ENCODE measurements at places on chromosomes 12 and 14.
A peak's percentile ranks its signal among the peaks of the same experiment; 100 is the strongest.

- DNase-seq = no peak
These were observed 3.6 kb upstream of the FBXO21 start for GRCh38 chr12:117193903-117194302.

GRCh38 chr12:104630230-104630670 is 173.5 kb downstream of the CHST11 start:
- no peak for DNase-seq

DNA sequence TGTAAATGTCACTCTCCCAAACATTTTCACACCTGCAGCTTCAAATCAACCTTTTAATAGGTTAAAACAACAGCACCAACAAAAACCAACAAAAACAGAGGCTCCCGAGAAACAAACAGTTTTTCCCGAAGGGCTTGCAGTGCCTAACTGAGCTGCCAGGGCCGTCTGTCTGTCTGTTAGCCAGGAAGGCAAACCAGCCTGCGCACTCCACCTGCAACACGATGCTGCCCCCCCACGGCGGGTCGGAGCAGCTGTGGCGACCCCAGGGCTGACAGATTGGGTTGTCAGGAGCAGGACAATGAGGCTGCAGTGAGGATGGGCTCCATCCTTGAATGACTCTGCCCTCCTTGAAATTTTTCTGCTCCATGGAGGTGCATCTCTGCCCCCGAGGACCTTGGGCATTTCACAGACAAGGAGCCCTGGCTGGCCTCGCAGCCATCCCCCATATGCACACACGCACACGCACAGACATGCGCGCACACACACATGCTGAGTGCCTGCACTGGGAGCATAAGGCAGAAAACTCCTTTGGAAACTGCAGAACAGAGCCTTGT is 2.6 kb downstream of the RTL1 start:
- DNase-seq = no peak

DNA sequence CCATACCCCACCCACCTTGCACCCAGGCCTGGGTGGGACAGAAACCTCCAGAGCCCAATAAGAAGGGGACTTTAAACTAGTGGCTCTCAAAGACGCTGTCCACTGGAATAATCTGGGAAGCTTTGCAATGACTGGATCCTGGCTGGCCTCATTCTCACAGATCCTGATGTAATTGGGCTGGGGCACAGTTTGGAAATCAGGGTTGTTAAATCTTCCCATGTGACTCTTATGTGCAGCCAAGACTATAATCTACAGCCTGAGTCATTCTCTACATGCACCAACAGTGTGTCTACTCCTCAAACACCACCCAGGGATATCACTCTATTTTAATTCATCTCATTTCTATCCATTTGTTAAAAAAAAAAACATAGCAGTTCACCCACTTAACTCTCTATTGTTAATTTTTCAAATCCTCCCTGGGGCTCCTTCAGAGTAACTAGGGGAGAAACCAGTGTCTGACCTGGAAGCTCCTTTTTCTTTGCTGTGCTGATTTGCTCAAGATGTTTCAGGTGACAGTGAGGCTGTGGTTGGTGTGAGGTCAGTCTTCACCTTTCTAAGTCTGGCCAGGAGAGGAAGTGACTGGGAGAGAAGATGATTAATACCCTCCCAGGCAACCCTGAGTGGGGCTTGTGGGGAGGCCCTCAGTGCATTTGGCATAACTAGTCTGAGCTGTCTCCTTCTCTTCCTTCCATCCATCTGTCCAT is 211.6 kb upstream of the SFSWAP start:
- DNase-seq = no peak

- no peak for DNase-seq
These were observed 498.3 kb downstream of the FOXG1 start for GRCh38 chr14:29264865-29265264.

GRCh38 chr14:36756226-36756625 is 94.6 kb downstream of the PAX9 start:
- no peak for DNase-seq

DNA sequence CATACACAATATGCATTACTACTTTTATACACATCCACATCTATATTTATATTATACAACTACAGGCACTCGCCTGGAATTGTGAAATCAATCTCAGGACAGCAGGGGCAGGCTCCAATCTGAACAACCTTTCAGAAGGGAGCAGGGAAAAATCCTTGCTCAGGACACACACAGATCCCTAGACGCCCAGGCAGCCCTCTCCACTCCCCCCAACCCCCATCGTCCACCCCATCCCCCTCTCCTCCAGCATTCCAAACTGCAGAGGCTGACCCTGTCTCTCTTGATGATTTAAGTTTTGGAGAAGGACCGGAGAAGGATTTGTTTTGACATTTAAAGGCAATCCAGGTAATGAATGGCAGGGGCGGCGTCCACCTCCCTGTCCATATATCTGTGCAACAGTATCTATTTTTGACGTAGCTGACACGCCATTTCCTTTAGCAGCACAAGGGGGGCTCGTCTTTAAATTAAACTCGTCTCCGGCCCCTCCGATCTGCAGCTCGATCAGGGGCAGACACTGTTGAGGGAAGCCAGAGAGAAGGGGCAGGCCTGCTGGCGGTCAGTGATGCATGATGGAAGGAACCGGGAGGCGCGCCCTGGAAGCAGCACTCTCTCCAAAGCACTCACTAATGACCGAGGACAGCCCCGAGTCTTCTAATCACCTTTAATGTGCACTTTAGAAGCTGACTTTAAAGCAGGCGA is 95.0 kb upstream of the TBX5 start:
- DNase-seq = no peak

DNA sequence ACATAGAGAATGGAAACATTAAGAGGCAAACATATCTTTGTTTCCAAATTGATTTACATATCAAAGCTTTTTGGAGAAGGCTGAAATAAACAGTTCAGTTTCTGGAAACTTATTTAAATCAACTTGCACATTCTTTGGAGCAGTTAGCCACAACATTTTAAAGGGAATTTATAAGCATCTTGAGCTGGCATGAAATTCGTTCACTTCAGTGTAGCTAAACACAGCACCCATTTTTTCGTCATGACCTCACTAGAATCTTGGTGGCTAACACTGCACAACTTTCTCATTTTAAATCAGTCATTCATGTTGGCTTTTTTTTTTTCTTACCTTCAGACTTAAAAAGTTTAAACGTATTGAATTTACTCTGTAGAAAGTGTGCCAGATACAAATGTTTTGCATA is 1139.9 kb upstream of the FLRT2 start:
- DNase-seq = no peak

DNA sequence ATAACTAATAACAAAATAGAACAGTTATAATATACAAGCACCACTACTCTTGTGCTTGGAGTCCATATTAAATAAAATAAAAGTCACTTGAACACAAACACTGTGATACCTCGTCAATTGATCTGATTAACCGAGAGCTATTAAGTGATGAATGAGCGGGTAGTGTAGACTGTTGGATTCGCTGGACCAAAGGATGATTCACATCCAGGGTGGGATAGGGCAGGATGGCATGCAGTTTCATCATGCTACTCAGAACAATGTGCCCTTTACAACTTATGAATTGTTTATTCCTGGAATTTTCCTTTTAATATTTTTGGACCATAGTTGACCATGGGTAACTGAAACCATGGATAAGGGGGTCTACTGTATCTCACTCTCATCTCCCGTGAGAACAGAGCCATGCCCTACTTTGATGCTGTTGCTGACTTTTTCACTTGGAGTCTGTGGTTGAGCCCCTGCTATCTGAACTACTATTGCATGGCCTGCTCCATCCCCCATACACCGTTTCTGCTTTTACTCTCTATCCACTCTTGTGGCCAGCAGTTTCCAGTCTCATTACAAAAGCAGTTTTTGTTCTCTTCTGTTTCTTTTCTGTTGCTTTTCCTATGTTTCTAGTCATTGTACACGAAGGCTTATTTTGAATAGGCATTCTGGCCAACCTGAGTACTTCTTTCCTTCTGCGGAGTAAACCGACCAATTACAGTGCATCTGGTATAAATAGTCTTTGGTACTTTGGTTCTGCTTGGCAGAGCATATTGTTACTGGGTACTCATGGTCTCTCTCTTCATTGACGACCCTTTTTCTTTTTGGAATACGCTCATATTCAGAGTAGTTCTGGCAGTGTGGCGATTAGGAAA is 12.2 kb downstream of the TMTC2 start:
- DNase-seq = no peak

GRCh38 chr12:119322301-119322723 is 12.2 kb upstream of the CCDC60 start:
- no peak for DNase-seq

- no peak for DNase-seq
These were observed 6.0 kb downstream of the CCDC60 start for GRCh38 chr12:119340578-119340977.

DNA sequence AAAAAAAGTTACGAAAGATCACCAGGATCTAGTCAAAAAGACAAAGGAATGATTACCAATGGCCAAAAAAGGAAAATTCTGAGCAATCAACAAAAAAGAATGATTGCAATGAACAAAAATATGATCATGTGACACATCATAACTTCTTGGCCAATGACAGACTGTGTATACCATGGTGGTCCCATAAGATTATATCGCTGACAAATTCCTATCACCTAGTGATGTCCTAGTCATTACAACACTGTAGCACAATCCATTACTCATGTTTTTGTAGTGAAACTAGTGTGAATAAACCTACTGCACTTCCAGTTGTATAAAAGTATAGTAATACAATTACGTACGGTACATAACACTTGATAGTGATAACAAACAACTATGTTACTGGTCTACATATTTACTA is 12.3 kb downstream of the SEL1L start:
- DNase-seq = no peak

GRCh38 chr14:65478596-65478995 is 66.1 kb downstream of the FUT8 start:
- no peak for DNase-seq

GRCh38 chr14:61264010-61264571 is 17.0 kb downstream of the TMEM30B start:
- no peak for DNase-seq

DNA sequence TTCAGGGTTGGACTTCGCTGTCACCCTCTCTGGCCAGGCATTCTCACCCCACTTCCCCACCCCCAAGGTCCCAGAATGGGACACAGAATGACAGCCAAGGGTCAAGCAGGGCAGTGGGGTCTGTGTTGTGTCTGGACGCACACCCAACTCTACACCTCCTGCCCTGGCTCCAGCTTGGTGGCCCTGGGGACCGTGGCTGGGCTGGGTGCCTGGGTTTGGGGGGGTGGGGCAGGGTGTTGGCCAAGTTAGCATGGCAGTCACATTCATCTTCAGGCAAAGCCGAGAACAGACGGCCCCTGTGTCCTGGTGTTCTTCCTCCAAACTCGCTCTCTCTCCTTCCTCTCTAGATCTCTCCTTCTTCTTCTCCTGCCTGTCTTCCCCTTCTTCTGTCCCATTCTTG is 5.6 kb downstream of the LRP1 start:
- peak; percentile 42 for DNase-seq

- no peak for DNase-seq
These were observed 450.7 kb downstream of the AACS start for GRCh38 chr12:125515887-125516286.

GRCh38 chr12:128938886-128939285 is 85.6 kb downstream of the GLT1D1 start:
- DNase-seq = no peak

DNA sequence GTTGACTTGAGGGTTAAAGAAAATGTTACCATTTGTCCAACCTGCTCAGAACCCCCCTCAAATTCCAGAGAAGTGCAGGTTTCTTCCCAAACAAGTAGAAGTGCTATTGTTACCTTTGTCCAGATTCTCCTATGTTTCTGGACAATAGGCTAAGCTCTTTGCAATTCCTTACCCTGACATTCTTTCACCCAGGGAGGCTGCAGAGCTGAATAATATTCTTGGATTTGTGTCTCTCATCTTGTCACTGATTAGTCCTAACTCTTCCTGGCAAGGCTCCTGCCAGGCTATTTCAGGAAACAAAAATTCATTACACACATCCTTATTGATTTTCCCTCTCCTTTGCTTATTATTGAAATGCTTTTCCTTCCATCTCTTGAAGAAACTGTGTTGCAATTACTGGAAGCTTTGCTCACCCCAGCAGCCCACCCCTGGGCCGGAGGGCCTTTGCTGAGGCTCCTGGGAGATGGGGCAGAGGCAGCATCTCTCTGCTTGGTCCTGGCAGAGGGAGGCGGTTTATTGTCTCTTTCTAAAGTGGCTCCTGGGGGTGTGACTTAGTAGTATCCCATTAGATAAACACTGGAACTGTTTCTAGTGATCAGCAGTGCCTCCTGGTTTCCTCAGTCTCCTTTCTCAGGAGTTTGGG is 207.5 kb upstream of the PELI2 start:
- no peak for DNase-seq

GRCh38 chr12:131389054-131390013 is 321.6 kb upstream of the SFSWAP start:
- no peak for DNase-seq

- no peak for DNase-seq
These were observed 27.7 kb upstream of the CALM1 start for GRCh38 chr14:90368946-90369721.

DNA sequence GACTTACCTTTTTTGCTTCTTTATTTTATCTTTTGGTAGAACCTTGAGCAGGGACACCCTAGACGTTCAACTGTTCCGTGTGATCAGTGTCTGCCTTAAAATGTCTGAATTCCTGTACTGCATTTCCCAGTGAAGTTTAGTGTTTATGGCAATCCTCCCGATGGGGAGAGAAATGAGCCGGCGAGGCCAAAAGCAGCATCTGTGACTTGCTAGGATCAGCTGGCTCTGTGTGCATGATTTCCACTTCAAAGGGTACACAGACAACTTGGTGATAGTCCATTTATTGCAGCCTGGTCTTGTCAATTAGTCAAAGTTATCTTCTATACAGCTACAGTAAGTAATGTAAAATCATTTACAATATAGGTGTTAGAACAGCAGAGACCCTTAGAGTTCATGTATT is 768.5 kb downstream of the DIO2 start:
- DNase-seq = no peak

GRCh38 chr14:66507181-66507721 is 696 bp upstream of the GPHN start:
- no peak for DNase-seq

GRCh38 chr12:89156862-89157262 is 195.4 kb downstream of the DUSP6 start:
- DNase-seq = no peak

- no peak for DNase-seq
These were observed 29.4 kb upstream of the DENND5B start for GRCh38 chr12:31620311-31620710.

DNA sequence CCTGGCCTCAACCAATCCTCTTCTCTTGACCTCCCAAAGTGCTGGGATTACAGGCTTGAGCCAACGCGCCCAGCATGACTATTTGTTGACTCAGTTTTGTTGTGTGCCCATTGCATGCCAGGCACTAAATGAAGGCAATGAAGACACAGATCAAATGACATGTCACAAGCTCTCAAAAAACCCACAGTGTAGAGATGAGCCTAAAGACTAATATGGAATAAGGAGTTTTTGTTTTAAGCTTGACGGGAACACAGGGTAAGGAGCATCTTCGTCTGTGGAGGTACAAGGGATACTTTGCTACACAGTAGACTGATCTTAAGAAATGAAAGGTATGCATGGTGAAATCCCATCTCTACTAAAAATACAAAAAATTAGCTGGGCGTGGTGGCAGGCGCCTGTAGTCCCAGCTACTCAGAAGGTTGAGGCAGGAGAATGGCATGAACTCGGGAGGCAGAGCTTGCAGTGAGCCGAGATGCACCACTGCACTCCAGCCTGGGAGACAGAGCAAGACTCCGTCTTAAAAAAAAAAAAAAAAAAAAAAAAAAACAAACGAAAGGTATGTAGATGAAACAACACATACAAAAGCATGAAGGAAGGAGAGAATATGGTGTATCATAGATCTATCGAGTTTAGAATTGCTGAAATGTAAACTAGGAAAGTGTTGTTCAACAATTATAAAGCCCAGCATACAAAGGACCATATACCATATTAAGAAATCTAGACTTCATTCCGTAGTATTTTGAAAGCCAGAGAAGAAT is 122.1 kb upstream of the PTPRB start:
- no peak for DNase-seq

- DNase-seq = no peak
These were observed 148.6 kb upstream of the FOXN3 start for GRCh38 chr14:89565607-89566006.

Data from amygdala (tissue), 56 donors.